ENCODE measurements at places on chromosomes 6 and 20. TPM values are rescaled to one million over a fixed set of nuclear protein-coding genes. Genes with fewer than 3 reads are reported as not detected.

Gene SIRPB1
- total RNA-seq: 1.1 TPM

Gene ENPP5
- total RNA-seq: 1.4 TPM

Gene XKR7
- total RNA-seq: not detected

Gene STX11
- total RNA-seq: 0.31 TPM

Gene DNMT3B
- total RNA-seq: 2.6 TPM

Gene SPACA1
- not detected for total RNA-seq

Gene RGS17
- 0.32 TPM for total RNA-seq

Gene RNF144B
- total RNA-seq: 17.5 TPM

Gene DPPA5
- not detected for total RNA-seq

Gene FAM83B
- 42.6 TPM for total RNA-seq

Gene GSTA2
- not detected for total RNA-seq

Gene CLIC5
- not detected for total RNA-seq

Gene CTCFL
- not detected for total RNA-seq

Gene KIAA1586
- total RNA-seq: 12.4 TPM

Gene SGK1
- total RNA-seq: 85.2 TPM

Gene MYH7B
- total RNA-seq: 0.11 TPM

Gene NKAIN4
- total RNA-seq: 0.20 TPM

Gene CRISP2
- total RNA-seq: not detected

Gene GGTLC1
- not detected for total RNA-seq

Gene SLC17A9
- 0.34 TPM for total RNA-seq

Gene PNPLA1
- total RNA-seq: not detected

Gene PRRT1
- 0.37 TPM for total RNA-seq

Gene RHAG
- total RNA-seq: not detected

Gene NNAT
- total RNA-seq: 0.54 TPM

Gene NKX2-2
- total RNA-seq: not detected

Gene KHDC1
- 2.3 TPM for total RNA-seq

Gene TUBB2B
- not detected for total RNA-seq

Gene FAM83C
- total RNA-seq: 2.6 TPM

Gene NUDT3
- total RNA-seq: 24.8 TPM

Gene ANKRD66
- total RNA-seq: not detected

Gene BEND3
- total RNA-seq: 8.3 TPM

Gene SPINT4
- total RNA-seq: not detected

Gene SEMG1
- not detected for total RNA-seq

Gene PLN
- not detected for total RNA-seq

Gene GPLD1
- 0.03 TPM for total RNA-seq

Gene KHDC1L
- total RNA-seq: 0.21 TPM

Gene WFDC12
- total RNA-seq: 0.18 TPM

Gene SLC44A4
- 0.25 TPM for total RNA-seq

Gene TMC2
- total RNA-seq: not detected

Gene CENPW
- total RNA-seq: 50.7 TPM

Gene RIMS1
- total RNA-seq: not detected

Gene SH3BGRL2
- 5.7 TPM for total RNA-seq

Gene NKX2-4
- total RNA-seq: not detected

Gene TRIM10
- not detected for total RNA-seq

Gene MAN1A1
- total RNA-seq: 39.8 TPM

Gene PRSS35
- total RNA-seq: not detected

Gene ZKSCAN3
- total RNA-seq: 3.4 TPM

Gene TMEM200A
- 51.2 TPM for total RNA-seq

Gene RBM24
- total RNA-seq: 1.4 TPM

Gene ALDH8A1
- total RNA-seq: 0.04 TPM

Gene FAM209B
- 0.71 TPM for total RNA-seq

Gene PBOV1
- not detected for total RNA-seq

Gene ID1
- 27.9 TPM for total RNA-seq

Gene BTN2A1
- 9.9 TPM for total RNA-seq

Gene PGC
- not detected for total RNA-seq

Gene CNPY3
- 34.5 TPM for total RNA-seq

Gene DACT2
- 0.48 TPM for total RNA-seq

Gene LY6G6C
- total RNA-seq: not detected
